ENCODE measurements at places on chromosomes 5 and 9.

- DNase-seq: no peak
These were observed 13.6 kb upstream of the MTMR12 start for GRCh38 chr5:32326216-32326772.

- no peak for DNase-seq
These were observed 7.7 kb downstream of the CSNK1A1 start for GRCh38 chr5:149543361-149544027.

DNA sequence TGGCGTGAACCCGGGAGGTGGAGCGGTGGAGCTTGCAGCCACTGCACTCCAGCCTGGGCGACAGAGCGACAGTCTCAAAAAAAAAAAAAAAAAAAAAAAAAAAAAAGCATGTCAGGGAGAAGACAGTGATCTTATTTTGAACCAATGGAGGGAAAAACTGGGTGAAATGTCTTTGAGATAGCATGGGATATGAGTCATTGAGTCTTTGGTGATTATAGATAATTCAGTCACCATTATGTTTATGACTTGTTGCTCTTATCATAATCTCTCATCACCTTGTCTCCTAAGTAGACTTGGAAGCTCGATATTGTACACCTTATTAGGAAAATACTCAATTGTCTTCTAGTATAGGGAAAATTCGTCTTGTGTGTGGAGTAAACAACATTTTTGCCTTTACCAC lies 55.1 kb upstream of the KDM4C start:
- DNase-seq: no peak

GRCh38 chr5:38692346-38692745 lies 135.9 kb upstream of the LIFR start:
- DNase-seq: no peak

DNA sequence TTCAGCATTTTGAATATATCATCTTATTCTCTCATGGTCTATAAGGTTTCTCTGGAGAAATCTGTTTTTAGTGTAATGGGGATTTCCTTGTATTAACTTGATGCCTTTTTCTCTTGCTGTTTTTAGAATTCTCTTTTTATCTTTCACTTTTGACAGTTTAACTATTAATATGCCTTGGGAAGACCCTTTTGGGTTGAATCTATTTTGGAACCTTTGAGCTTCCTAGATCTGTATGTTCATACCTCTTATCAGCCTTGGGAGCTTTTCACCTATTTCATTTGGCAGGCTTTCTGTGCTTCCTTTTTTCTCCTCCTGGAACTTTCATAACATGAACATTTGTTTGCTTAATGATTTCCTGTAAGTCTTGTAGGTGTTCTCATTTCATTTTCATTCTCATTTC lies 22.2 kb downstream of the RCL1 start:
- no peak for DNase-seq

GRCh38 chr9:130128733-130129431 lies 43.3 kb upstream of the NCS1 start:
- no peak for DNase-seq

GRCh38 chr5:132601071-132601728 lies 44.4 kb downstream of the RAD50 start:
- no peak for DNase-seq

DNA sequence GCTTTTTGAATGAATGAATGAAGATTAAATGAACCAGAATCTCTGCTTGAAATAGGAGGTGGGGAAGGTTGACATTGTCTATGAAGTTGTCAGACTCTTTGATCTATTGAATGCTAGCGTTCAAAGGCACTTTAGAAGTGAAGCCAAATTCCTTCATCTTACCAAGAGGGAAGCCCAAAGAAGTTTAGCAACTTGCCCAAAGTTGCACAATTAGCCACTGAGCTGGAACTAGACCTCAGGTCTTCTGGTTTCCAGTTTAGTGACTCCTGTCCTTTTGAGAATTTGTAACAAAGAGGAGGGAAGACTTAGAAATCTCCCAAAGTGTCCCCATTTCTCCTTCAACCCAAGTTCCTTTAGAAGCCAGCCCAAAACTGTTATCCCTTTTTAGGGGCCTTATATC lies 20.7 kb upstream of the SLC1A3 start:
- no peak for DNase-seq

GRCh38 chr5:68476854-68477253 lies 261.3 kb downstream of the PIK3R1 start:
- DNase-seq: no peak

DNA sequence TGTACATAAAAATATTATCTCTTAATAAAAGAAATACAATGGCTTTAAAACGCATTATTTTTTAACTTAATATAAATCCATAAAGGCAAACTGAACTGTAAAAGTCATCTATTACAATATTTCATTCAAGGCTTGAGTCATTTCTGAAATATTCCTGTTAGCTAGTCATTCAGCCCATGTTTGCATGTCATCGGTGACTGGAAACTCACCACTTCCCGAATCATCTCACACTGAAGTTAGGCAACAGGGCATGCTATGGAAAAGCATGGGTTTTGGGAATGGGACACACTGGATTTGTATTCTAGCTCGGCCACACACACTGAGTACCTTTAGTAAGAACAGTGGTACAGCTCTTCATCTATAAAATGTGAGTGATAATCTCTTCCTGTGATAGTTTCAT lies 691.1 kb upstream of the C9orf72 start:
- no peak for DNase-seq

DNA sequence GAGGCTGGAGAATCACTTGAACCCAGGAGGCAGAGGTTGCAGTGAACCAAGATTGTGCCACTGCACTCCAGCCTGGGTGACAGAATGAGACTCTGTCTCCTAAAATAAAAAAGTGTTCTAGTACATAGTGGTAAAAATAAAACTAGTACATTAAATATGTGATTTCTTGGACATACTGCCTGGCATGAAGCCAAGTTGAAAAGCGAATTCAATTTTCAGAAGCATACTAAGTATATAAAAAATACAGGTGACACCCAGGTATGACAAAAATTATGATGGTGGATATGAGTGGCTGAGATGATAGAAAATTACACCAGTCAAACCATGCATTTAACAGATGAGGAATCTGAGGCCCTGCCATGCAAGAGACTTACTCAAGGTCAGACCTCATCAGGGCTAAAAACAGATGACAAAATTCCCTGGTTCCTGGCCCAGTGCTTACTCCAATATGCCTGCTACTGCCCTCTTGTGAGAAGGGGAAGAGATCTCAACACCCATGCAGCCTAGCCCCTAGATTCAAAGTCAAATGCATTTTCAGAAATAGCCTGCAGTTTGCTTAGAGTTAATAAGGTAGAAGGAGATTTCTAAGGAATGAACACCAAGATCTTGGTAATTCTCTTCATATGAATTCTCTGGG lies 46.6 kb upstream of the GNPDA1 start:
- DNase-seq: no peak

GRCh38 chr5:156803404-156803803 lies 46.7 kb upstream of the PPP1R2B start:
- DNase-seq: no peak

DNA sequence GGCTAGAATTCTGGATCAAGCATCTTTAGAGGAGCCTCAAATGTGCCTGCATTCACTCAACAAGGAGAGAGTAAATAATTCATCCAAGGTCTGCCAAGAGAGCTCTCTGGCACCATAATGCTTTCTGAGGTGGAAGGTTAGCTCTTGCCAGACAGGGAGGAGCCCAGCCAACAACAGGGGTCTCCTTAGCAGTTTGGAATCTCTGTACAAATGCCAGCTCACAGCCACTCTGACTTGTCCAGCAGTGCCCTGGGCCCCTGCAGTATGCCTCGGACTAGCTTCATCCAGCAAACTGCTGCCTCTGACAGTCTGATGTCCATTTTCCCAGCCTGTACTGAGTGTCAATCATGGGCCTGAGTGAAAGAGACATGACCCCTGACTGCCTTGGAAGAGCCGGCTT lies 127.2 kb upstream of the SLC44A1 start:
- no peak for DNase-seq

- DNase-seq: no peak
These were observed 24.5 kb downstream of the IGIP start for GRCh38 chr5:140150201-140150600.

DNA sequence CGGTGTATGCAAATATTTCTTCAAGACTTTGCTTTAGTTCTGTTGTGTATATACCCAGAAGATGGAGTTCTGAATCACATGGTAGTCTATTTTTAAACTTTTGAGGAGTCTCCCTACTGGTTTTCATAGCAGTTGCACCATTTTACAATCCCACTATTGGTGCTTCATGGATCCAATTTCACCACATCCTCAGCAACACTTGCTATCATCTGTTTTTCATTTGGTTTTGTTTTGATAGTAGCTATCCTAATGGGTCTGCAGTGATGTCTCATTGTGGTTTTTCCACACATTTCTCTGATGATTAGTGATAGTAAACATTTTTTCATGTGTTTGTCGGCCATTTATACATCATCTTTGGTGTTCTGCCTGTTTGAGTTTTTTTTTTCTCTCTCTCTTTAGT lies 1339.3 kb downstream of the EFNA5 start:
- no peak for DNase-seq

DNA sequence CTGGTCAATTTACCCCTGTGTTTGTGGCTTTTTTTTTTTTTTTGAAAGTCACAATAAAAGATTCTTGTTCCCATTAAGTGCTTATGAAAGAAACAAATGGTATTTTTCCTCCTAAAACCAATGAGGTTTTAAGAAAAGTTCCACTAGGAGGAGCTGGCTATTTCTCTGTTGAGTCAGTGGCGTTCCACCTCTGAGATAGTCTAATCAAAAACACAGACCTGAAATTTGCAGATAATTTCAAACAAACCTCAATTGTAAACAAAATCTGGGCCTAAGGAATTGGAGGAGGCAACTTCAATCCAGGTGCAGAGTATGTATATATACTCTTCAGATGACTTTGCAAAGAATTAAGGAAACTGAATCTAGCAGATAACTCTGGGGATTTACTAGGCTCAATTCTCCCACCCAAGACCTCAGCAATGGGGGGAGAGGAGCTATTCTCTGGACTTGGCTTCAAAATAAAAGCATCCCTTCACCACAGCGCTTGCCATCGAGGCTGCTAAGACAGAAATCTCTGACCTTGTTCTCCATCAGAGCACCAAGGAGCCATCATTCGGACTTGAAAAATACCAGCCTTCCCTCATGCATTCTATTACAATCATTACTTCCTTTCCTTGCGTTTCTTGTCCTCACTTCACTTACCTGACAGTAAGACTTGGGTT lies 52.4 kb downstream of the FANCC start:
- no peak for DNase-seq

GRCh38 chr5:139733698-139734538 lies 61.7 kb upstream of the PSD2 start:
- DNase-seq: no peak

DNA sequence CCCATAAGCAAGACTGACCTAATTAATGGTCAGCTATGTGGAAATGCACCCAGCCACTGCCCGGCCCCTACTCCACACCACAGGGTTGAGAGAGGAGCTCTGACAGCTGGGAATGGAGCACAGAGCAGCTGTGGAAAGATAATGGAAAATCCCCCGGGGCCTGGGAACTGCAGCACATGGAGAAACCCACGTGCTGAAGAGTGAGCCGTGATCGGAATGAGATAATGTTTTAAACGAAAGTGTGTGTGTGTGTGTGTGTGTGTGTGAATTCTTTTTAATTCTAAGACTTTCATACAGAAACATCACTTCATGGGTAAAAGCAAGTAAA lies 13.1 kb upstream of the SLC12A7 start:
- no peak for DNase-seq

- no peak for DNase-seq
These were observed 38.9 kb upstream of the RNU6ATAC start for GRCh38 chr9:134203224-134203623.

DNA sequence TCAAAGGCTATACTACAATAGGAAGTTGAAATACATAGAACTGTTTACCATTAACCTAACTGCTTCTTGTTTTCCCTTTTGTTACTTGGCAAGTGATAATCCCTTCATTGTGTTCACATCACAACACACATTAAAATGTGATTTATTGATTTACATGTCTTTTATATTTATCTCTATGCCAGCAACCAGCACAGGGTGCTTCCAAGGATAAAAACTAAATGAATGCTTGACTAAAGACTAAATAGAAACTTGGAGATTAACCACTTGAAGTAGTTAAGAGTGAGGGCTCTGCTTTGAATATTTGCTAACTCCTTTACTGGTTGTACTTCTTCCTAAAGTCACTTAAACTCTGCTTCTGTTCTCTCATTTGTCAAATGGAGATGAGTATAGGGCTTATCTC lies 1730.6 kb downstream of the EFNA5 start:
- DNase-seq: no peak

GRCh38 chr5:40010436-40010835 lies 585.7 kb upstream of the DAB2 start:
- no peak for DNase-seq

- DNase-seq: no peak
These were observed 258.0 kb downstream of the NR3C1 start for GRCh38 chr5:143145243-143146160.

- peak; percentile 5 for DNase-seq
These were observed 70.1 kb upstream of the SPATA31E1 start for GRCh38 chr9:87812375-87813118.

DNA sequence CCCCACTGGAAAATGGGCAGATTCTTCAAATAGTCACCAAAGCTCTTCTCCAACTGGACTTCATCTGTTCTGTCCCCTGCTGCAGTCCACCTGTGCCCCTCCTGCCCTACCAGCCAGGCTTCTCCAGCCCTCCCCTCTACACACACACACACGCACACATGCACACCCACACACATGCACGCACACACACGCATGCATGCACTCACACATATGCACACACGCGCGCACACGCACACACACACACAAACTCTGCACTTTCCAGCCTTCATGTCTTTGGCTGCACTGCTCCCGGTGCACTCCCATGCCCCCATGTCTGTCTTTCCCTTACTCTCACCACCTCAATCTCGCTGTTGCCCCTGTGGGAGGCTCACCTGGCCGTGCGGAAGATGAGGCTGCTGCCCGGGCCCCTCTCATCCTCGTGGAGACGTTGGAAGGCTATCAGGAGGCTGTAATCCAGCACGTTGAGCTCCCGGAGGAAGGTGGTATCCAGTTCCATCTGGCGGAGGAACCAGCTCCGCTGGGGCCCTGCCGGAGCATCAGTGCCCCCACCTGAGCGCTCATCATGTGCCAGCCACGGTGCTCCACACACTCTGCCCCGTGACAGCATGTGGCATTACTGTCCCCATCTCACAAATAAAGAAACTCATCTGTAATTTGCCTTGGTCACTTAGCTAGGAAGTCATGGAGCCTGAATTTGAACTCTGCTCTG lies 5.7 kb downstream of the PIP5KL1 start:
- no peak for DNase-seq

GRCh38 chr9:136170006-136170901 lies 34.7 kb downstream of the LHX3 start:
- DNase-seq: peak; percentile 34

Measured in stimulated activated CD4-positive, alpha-beta T cell treated with anti-CD3 and anti-CD28 coated beads, Interleukin-1b, Interleukin-23, amount 100 ng/mL, for 24 hours (primary cell).